ENCODE measurements at places on chromosomes 13 and 19.

DNA sequence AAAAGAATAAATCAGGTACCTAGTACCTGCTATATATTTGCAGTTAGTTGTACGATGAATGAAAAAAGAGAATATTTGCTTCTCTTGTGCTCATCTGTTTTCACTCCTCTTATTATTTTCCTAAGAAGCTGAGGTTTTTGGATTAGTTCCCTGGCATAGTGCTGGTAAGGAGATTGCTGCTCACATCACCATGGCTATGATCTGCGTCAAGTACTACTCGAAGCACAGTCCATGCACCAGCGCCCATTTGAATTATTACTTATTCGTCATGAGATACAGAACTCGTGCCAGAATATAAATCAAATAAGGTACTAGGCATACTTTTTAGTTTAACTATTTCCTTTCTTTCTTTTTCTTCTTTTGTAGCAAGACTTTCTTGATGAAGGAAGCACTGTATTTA lies 7.1 kb downstream of the SERTM1 start:
- peak; percentile 83 for DNase-seq

GRCh38 chr13:89695343-89696257 lies 1651.9 kb upstream of the MIR17HG start:
- DNase-seq = no peak

DNA sequence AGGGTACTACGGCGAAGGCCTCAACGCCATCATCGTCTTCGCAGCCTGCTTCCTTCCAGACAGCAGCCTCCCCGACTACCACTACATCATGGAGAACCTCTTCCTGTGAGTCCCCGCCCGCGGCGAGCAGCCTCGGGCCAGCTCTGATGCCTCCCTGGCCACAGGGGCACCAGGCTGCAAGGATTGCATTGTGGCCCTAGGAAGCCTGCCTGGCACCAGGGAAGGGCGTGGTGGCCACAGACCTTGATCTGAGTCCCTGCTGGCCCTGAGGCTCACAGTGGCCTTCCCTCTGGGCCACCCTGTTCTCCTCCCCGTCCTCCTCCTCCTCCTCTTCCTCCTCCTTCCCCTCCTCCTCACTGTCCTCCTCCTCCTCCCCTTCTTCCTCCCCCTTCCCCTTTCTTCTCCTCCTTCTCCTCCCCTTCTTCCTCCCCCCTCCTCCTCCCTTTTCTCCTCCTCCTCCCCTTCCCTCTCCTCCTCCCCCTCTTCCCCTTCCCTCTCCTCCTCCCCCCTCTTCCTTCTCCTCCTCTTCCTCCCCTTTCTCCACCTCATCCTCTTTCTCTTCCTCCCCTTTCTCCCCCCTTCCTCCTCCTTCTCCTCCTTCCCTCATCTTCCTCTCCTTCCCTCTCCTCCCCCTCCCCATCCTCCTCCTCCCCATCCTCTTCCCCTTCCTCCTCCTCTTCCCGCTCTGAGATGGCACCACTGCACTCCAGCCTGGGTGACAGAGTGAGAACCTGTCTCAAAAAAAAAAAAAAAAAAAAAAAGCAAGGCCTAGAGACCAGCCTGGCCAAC lies 24.4 kb upstream of the NMRK2 start:
- no peak for DNase-seq

DNA sequence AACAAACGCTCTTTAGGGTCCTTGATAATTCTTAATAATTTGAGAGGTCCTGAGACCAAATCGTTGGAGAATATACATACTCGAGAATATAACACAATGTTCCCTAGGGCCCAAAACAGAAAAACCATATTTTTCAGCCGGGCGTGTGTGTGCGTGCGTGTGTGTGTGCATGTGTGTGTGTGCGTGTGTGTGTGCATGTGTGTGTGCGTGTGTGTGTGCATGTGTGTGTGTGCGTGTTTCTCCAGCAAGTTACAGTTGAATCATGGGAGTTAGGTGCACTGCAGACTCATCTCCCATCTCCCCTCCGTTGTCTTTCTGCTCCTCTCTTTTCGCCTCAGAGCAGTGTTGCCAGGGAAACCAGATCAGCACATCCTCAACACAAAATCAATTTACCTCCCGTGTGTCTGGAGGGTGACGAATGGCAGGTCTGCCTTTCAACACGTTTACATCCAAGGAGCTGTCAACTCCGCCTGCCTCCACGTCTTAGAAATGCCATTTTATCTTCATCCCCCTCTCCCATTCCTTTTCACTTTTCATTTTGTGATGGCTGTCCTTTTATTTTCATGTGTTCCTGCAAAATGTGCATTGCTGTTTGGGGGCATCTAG lies 8.3 kb upstream of the PNMA8B start:
- no peak for DNase-seq

- no peak for DNase-seq
Observed at GRCh38 chr13:25752957-25753551, 298.8 kb downstream of the SHISA2 start.

Measured in DMS79 treated with DMSO at 0.1 percent for 48 hours (cell line).